Brain microvascular endothelial cell (primary cell): ENCODE measurements at places on chromosomes 12 and 14.

DNA sequence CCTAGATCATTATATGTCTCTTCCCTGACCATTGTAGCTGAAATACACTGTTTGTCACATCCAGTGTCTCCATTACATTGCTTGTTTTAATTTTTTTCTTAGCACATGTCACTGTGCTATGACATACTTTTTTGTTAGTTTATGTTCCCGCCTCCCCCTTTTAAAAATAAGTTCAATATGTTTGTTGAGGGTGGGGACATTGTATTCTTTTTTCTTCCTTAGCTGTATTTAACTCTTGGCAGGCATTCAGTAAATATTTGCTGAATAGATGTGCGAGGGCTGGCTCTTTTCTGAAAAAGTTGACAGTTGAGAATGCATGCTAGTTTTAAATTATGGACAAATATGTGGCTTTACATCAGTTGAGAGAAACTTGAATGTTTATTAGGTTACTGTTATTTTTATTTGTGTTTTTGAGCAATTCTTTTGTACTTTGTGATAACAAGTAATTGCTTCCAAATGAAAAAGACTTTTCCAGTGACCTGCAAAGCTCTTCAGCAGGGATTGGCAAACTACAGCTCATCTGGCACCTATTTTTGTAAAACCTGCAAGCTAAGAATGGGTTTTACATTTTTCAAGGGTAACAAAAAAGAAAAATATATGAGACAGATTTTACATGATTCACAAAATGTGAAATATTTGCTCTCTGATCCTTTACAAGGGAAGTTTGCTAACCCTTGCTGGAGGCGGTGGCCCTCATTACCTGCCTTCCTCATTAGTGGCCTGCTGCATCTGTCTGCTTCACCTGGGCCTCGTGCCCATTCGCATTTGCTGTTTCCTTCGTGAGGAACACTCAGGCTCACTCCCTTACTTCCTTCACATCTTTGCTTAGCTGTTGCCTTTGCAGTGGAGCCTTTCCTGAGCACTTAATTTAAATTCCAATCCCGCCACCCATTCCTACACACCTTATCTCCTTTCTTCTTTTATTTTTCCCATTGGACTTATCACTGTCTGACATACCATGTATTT is 229.4 kb downstream of the ERC1 start:
- no peak for DNase-seq

- DNase-seq = peak; percentile 94
Measured at GRCh38 chr14:55807053-55807880, 227.3 kb downstream of the KTN1 start.

DNA sequence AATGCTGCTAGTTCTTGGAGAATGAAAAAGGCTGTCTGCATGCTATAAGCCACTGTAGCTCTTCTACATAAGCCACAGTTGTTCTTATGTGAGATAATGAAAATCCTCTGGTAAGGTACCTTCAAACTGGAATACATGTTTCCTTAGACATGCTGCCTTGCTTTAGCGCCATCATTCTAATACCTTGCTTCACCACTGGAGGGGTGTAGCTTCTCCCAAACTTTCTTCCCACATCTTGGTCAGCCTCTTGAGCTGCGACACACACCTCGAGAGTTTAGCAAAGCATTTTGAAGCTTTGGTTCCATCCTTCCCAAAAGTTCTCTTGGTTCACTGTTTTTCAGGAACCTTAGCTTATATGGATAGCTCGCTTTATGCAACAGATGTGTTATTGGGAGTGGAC is 69.5 kb downstream of the NKX2-1 start:
- DNase-seq = no peak

GRCh38 chr12:52884526-52885293 is 20.2 kb downstream of the KRT8 start:
- DNase-seq = peak; percentile 49

- no peak for DNase-seq
Measured at GRCh38 chr12:70854138-70854537, 66.4 kb downstream of the PTPRR start.

- peak; percentile 57 for DNase-seq
Measured at GRCh38 chr12:15599266-15600037, 189.7 kb downstream of the EPS8 start.

GRCh38 chr14:29745863-29746262 is 181.8 kb downstream of the PRKD1 start:
- no peak for DNase-seq
